Activated CD4-positive, alpha-beta memory T cell treated with anti-CD3 and anti-CD28 coated beads for 36 hours (primary cell): ENCODE measurements at places on chromosomes 11 and 22. TPM values are rescaled to one million over a fixed set of nuclear protein-coding genes. Genes with fewer than 3 reads are reported as not detected.

Gene MSANTD4
- total RNA-seq, result 13.1 TPM

Gene OR52H1
- not detected for total RNA-seq

Gene LRRC32
- 11.2 TPM for total RNA-seq

- H3K4me3 ChIP-seq, result no peak overlapping the region
- H3K27me3 ChIP-seq, result peaks cover 2% of the 10 kb centered on the region
- no peaks in the 10 kb centered on the region for H3K36me3 ChIP-seq
Measured at GRCh38 chr11:114162719-114163123, 103.2 kb downstream of the ZBTB16 start.

- H3K4me1 ChIP-seq, result peaks cover 11% of the 10 kb centered on the region
- H3K36me3 ChIP-seq, result no peaks in the 10 kb centered on the region
- H3K27ac ChIP-seq, result no peak overlapping the region
- peaks cover 2% of the 10 kb centered on the region for H3K27me3 ChIP-seq
- no peak for DNase-seq
Measured at GRCh38 chr11:67379061-67380058, 6.0 kb upstream of the CLCF1 start.

DNA sequence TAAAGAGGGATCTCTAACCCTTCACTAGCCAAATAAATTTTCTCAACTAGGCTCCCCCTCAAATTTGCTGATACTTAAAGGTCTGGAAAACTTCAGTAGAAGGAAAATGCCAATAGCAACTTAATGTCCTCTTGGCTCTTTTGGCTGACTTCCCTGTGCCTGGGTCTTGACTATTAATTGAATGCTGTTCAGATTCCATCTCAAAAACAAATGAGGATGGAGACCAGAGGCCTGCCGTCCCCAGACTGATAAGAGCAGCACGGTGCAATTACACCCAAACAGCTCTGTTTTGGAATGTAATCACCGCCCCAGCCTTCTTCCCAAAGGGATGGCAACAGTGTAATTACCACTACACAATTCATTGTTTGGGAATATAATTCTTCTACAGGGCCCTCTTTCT is 89.3 kb upstream of the CHRM4 start:
- peaks cover 6% of the 10 kb centered on the region for H3K36me3 ChIP-seq
- H3K4me3 ChIP-seq, result no peak overlapping the region
- no peak overlapping the region for H3K27ac ChIP-seq
- H3K27me3 ChIP-seq, result no peaks in the 10 kb centered on the region

- DNase-seq, result no peak
- peaks cover 22% of the 10 kb centered on the region for H3K27me3 ChIP-seq
- no peak overlapping the region for H3K27ac ChIP-seq
Measured at GRCh38 chr11:76638270-76639197, 32.0 kb downstream of the LRRC32 start.

DNA sequence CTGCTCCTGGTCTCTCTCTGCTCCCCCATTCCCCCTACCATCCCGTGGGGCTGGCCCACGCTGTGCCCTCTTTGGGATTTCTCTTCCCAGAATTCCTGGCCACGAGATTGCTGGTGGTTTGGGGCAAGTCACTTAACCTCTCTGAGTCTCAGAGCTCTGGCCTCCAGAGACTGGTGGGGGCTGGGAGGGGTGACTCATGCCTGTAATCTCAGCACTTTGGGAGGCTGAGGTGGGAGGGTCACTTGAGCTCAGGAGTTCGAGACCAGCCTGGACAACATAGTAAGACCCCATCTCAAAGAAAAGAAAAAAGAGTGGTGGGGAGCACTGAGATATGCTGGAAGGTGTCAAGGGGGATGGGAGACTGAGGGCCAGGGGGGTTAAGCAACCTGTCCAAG is 18.3 kb downstream of the OTUB1 start:
- H3K36me3 ChIP-seq, result no peaks in the 10 kb centered on the region
- no peak for DNase-seq
- H3K27me3 ChIP-seq, result peaks cover 28% of the 10 kb centered on the region
- H3K4me3 ChIP-seq, result no peak overlapping the region
- no peak overlapping the region for H3K27ac ChIP-seq
- H3K4me1 ChIP-seq, result peaks cover 18% of the 10 kb centered on the region

DNA sequence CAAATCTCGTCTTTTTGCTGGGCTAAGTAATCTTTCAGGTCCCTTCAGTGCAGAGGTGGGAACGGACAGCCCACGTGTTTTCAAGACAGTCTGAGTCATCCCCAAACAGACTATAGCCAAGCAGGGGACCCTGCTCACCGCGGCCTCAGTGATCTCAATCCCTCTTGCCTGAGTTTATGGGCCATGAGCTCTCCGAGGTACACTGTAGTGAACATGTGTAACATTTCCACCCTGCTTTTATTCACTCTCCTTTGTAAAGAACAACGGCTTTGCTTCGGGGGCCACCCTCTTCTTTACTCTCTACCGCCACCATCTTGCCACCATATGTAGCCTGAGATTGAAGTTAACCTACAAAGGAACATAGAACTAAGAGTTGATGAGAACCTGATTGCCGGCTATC is 11.5 kb upstream of the KCTD14 start:
- DNase-seq, result no peak
- H3K27me3 ChIP-seq, result no peaks in the 10 kb centered on the region
- peaks cover 3% of the 10 kb centered on the region for H3K4me1 ChIP-seq
- H3K27ac ChIP-seq, result no peak overlapping the region
- H3K36me3 ChIP-seq, result no peaks in the 10 kb centered on the region

GRCh38 chr22:48464246-48464645 is 1363.4 kb downstream of the BRD1 start:
- H3K27ac ChIP-seq, result no peak overlapping the region
- H3K4me1 ChIP-seq, result no peaks in the 10 kb centered on the region
- no peaks in the 10 kb centered on the region for H3K36me3 ChIP-seq
- H3K27me3 ChIP-seq, result peaks cover 6% of the 10 kb centered on the region
- no peak for DNase-seq

- no peaks in the 10 kb centered on the region for H3K36me3 ChIP-seq
- peaks cover 12% of the 10 kb centered on the region for H3K27me3 ChIP-seq
- no peak overlapping the region for H3K27ac ChIP-seq
- no peaks in the 10 kb centered on the region for H3K4me1 ChIP-seq
Measured at GRCh38 chr11:27217948-27218420, 145.0 kb downstream of the CCDC34 start.

DNA sequence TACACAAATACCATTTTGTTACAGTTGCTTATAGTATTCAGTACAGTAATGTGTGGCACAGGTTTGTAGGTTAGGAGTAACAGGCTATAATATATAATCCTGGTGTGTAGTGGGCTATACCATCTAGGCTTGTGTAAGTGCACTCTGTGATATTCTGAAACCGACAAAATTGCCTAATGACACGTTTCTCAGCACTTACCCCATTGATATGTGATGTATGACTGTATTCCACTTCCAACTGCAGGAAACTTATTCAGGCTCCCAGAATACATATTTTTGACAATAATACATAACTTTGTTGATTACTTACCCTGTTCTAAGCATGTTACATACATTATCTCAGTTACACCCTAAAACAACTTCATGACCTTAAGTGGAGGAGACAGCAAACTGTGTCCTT is 5.1 kb upstream of the PICALM start:
- no peak overlapping the region for H3K4me3 ChIP-seq
- DNase-seq, result no peak
- H3K27ac ChIP-seq, result no peak overlapping the region
